ENCODE measurements at places on chromosomes 6 and 20.

- no peak for DNase-seq
These were observed 63.9 kb upstream of the IFNGR1 start for GRCh38 chr6:137283080-137283479.

DNA sequence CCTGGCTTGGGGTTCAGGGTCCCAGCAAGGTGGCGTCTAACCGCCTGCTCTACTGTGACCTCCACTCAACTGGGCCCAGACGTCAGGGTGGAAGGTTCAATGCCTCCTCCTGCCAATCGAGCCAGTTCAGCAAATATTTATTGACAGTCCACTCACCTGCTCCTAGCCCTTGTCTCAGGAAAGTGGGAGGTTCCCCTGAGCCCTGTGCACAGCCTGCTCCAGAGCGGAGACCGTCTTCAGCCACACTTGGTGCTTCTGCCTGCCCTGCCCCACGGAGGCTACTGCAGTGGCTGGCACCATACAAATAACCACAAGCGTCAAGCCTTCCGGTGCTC, 6.1 kb downstream of the CCDC167 start:
- DNase-seq, result no peak

DNA sequence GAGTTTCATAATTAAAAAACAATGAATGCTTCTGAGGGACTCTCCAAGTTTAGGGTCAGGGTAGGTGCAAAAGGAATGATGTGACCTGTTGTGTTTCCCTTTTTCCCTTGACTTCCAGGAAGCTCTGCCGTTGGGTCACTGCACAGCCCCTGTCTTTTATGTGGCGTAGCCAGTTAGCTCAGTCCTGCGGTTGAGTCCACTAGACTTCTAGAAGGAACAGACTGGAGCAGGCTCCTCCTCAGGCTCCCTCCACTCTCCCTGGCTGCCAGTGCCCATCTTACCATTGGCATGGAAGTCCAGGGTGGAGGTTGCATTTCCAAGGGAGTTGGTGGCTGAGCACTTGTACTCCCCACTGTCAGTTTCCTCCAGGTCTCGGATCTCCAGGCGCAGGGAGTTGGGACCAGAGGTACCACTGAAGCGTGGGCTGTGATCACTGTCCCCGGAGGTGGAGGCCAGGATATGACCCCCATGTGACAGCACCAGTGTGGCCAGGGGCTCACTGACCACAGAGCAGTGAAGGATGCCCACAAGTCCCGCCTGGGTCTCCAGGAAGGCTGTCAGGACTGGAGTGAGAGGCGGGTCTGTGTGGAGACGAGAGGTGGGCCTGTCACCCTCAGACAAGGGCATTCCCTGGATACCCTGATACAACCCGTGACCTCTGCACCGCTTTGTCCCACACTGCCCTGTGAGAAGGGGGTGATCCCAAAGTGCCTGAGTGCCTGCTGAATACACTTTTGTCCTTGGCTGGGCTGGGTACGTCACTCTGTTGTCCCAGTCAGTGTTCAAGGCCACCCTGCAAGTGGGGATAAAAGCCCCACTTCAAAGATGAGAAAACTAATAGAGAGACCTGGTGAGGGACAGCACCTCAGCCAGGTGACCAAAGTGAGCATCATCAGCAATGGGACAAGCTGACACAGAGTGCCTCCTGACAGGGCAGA, 11.1 kb downstream of the SIGLEC1 start:
- DNase-seq, result no peak

DNA sequence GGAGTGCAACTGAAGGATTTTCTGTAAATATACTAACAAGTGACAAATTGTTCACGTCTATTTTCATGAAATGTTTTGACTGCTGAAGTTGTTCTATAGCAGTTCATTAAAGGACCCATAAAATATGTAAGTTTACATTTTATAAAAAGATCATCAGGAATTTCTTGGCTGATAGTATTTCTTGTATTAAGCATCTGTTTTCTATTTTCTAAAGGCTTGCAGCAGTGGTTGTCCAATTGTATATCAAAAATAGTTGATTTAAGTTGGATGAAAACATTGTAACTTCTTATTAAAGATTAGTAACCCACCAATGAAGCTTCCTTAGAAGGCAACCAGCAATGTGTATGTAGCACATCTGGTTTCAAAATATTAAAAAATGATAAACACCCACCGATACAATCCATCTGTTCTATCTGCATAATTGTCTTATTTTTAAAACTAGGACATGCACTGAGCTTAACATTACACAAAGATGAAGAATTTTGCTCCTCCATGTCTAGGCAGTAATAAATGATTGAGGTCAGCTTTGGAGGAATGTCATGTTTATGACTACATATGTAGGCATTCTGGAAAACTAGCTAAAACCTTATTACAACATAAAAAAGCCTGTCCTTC, 301.3 kb upstream of the TCF21 start:
- DNase-seq, result no peak

- no peak for DNase-seq
These were observed 26.5 kb downstream of the COL11A2 start for GRCh38 chr6:33165581-33166258.

- DNase-seq, result no peak
These were observed 125.3 kb upstream of the AKIRIN2 start for GRCh38 chr6:87827346-87827745.

- no peak for DNase-seq
These were observed 1114.8 kb upstream of the GJE1 start for GRCh38 chr6:141017941-141018340.

- no peak for DNase-seq
These were observed 40.3 kb upstream of the PRND start for GRCh38 chr20:4681401-4681800.

GRCh38 chr6:73369563-73369962, at the start of gene OOEP:
TSS of gene OOEP (minus strand) at chr6:73369897. CDS start at chr6:73369792, 105 bp downstream.
- no peak for DNase-seq

DNA sequence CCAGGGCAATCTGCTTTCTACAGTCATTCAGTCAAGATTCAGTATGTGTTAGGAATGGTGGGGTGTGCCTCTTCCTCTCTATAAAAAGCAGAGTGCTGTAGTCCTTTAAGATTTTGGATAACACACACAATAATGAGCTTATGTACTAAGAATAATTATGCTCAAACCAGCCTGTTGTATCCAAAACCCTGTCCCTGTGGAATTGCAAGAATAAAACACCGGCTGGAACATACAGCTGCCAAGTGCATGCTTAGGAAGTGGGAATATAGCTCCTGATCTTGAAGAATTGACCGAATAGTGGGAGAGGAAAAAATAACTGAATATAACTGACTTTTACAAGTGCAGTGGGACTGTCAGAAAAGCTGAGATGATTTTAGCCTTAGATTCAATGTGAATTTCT, 979 bp upstream of the MOCS1 start:
- no peak for DNase-seq

DNA sequence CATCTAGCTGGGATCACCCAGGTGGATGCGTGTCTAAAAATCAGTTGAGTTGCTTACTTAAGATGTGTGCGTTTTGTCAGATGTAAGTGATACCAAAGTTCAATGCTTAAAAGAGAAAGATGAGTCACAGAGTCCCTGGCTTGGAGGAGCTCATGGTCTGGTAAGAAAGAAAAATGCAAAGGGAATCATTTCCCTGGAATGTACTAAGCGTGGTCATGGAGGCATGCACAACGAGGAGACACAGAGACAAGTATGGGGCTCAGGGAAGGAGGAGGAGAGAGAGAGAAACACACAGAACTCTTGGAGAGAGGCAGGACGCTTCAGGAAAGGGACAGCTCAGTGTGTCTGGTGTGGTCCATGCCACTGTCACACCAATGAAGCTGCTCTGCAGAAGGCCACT, 186.9 kb upstream of the GMDS start:
- no peak for DNase-seq

DNA sequence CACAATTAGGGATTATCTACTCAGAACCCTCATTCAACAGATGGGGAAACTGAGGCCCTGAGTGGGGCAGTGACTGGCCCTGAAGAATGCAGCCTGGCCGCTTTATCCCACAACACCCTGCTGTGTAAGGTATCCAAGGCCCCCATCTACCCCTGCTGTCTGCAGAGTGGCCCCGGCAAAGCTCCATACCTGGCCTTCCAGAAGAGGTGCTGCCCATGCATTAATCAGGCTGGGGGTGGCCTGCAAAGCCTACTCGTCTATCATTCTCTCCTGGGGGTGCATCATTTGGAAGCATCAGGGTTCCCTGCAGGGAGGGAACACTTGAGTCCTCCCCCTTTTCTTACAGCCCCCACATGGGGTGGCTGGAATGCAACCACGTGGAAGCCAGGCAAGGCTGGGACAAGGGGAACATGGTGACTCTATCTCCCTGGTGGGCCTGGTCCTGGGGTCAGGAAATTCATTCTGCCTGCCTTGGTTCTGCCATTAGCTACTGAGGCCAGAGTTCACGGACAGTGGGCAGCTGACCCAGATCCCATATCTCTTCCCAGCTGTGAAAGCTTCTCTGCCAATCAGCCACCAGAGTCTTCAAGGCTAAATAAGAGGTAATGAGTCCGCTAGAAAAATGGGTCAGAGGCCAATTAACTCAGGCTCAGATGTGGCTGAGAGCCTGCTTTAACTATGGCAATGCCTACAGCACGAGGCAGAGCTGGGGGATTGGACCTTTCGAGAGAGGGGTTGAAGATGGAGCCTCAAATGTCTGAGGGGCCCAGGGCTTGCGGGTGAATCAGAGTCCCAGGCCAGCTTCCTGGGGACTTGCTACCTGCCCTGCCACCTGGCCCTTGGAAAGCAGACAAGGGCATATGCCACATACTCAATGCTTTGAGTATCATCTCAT, 72.3 kb upstream of the TOX2 start:
- no peak for DNase-seq

DNA sequence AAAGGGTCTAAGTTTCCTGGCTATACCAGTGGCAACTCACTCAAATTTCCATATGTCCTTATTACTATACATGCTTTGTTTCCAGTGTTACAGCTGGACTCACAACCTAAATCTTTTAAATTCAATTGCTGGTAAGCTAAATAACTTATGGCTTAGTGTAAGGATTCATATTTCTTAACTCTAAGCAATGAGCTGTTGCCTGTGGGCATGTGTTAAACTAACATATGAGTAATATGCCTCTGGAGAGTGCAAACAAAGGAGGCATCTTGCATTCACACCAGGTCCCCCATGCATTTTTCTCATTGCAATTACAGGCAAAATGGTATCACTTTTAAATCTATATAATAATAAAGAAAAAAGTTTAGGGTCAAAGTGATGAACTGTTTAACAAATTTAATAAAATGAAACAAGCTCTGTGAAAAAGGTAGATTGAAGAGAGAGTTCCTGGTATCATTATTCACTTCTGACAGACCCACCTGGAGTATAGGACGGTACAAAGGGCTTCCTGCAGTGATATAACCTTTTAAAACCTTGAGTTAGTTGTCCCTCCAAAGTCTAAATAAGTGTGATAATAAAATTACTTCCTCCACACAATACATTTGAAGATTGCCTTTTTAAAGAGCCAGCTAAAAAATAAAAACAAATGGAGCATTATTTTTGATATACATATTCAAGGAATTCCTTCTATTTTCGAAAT, 57.6 kb upstream of the HMGCLL1 start:
- no peak for DNase-seq

GRCh38 chr6:93337772-93338394, 81.5 kb downstream of the EPHA7 start:
- no peak for DNase-seq

- no peak for DNase-seq
These were observed 2.1 kb downstream of the BTN3A2 start for GRCh38 chr6:26367114-26367513.

- DNase-seq, result no peak
These were observed 23.1 kb downstream of the HS3ST5 start for GRCh38 chr6:114319749-114320148.

DNA sequence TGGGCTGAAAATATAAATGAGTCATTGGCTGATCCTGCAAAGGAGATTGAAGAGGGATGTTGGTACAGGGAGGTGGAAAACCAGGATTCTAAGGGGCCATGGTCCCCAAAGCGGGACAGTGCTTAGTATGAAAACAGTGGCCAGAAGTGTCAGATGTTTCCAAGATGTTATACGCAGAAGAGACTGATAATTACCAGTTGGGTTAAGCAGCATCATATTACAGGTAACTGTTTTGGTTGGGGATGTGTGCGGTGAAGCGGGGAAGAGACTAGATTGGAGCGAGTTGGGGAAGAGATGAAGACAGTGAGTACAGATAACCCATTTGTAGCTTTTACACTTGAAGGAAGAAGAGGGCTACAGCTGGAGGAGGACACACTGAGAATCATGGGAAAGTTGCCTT, 80.8 kb downstream of the PLEKHG1 start:
- DNase-seq, result no peak

- DNase-seq, result no peak
These were observed 1.5 kb downstream of the NOL4L start for GRCh38 chr20:32583581-32584070.

GRCh38 chr20:45872626-45873025, 8.4 kb upstream of the ZSWIM1 start:
- DNase-seq, result peak; percentile 66

DNA sequence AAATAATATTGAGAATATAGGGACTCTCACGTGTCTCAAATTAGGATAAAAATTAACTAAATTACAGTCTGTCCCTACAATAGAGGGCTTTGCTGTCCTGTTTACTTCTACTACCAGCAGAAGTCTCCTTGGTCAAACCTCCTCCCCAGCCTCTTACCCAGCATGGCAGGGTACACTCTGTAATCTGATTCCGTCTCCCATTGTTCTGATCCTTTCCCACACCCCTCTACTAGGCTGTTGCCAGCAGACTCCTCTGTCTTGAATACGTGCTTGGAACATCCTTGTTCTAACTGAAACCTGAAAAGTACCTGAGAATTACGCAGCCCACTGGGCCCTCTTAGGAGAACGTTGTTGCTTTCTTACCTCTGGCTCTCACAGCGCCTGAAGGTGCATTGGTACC, 112.2 kb upstream of the PREP start:
- peak; percentile 5 for DNase-seq

DNA sequence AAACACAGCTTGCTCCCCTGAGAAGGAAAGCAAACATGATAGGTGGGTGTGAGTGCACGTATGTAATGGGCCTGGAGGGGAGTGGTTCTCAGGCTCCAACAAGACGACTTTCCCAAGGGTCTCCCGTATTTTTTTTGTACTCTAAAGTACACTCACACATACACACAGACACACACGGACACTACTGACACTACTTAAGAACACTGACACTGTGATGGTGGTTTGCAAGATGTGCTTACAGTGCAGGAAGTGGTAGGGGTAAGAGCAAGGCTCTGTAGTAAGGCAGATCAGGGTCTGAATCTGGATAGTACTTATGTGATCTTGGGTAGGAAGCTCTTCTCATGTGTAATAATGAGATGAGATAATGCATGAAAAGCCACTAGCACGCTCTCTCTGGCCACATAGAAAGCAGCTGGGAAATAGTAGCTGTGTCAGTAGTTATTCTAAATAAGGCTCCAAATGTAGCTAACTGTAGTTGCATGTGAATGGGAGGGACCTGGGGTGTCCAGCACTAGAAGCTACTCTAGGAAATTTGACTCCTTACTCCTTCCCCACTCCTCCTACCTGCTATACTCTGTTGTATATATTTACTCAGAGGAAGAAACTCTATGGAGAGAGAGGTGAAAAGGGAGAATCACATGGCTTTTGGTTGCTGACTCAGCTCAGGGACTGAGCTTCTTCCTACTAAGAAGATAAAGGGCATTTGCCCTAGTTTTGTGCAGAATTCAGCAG, 8.4 kb upstream of the ZBTB24 start:
- no peak for DNase-seq

DNA sequence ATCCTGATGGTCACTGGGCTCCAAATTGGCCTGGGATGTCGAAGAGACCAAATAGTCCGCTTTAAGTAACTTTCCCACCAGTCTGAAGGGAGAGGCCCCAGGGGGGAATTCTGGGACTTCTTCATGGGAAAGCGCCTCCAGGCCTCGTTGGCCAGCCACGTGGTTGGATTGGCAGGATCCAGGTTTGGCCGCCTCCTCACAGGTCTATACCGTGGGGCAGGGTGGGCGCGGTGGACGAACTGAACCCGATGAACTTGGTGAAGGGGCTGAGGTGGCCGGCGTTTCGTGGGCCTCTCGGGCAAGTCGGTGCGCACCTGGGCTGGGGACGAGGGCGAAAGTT, 297 bp downstream of the POM121L2 start:
- DNase-seq, result peak; percentile 60

Data from ELF-1 (cell line).